Articular chondrocyte of knee joint (primary cell): ENCODE measurements at places on chromosomes 6 and 20. TPM values are rescaled to one million over a fixed set of nuclear protein-coding genes. Genes with fewer than 3 reads are reported as not detected.

MOG gene
- under 0.01 TPM in 1 of 2 replicates, not detected in the other for total RNA-seq

MYCT1 gene
- 0.13 and 0.32 TPM in 2 replicates for total RNA-seq

IRAK1BP1 gene
- total RNA-seq, result 6.4 and 9.9 TPM in 2 replicates

HTR1E gene
- total RNA-seq, result not detected in 2 replicates

GTSF1L gene
- total RNA-seq, result not detected in 2 replicates
